ENCODE measurements at places on chromosomes 2 and 18.

DNA sequence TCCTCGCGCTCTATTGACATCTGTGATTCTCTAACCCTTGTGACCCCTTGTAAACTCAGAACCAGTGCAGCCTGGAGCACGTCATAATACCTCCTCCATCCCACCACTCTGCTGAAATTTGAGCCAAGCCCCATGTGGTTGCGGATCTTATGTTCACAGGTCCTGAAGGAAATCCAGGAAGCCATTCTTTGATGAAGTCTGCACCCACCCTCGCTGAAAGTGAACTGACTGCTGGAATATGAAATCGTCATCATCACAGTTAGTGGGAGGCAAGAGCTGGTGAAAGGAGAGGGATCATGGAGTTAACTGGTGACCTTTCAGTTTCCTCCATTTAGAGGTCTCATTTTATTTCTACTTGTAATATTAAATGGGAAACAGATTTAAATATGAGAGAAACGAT is 21.6 kb downstream of the ZEB2 start:
- DNase-seq, result no peak

- DNase-seq, result no peak
Observed at GRCh38 chr2:132943829-132944228, 273.8 kb upstream of the LYPD1 start.

DNA sequence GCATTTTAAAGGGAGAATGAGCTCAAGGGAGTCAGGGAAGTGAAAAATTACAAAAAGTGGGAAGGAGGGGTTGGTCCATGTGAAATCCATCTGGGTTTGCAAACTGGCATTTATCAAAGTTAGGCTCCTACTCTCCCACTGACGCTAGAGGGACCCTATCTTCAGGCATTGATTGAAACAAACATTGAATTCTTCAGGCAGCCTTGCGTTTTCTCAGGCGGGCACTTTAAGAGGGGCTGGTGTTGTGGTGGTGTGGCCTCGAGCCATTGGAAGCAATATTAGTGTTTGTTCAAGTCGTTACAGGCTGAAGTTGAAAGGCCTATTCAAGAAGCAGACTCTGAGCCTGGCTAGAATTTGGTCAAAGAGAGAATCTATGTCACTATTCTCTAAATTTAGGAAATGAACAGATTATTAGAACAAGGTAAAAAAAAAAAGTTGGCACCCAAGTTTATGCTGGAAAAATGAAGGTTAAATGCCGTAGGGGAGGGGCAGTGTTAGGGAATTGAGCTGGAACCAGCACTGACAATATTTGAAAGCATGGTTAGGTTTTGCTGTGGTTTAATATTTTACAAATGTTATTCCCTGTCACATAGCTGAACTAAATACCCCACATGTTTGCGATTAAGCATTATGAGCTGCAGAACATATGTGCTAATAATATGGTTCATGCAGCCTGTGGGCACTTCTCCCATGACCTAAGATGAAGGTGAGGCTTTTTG is 36.8 kb downstream of the STON1 start:
- DNase-seq, result peak; percentile 92

GRCh38 chr2:17441055-17441771 is 77.0 kb downstream of the RAD51AP2 start:
- DNase-seq, result no peak

- DNase-seq, result no peak
Observed at GRCh38 chr2:31397094-31397493, 17.4 kb downstream of the XDH start.

GRCh38 chr18:41060967-41061366 is 894.1 kb upstream of the PIK3C3 start:
- DNase-seq, result no peak

- DNase-seq, result no peak
Observed at GRCh38 chr2:144358374-144358964, 161.4 kb downstream of the ZEB2 start.

DNA sequence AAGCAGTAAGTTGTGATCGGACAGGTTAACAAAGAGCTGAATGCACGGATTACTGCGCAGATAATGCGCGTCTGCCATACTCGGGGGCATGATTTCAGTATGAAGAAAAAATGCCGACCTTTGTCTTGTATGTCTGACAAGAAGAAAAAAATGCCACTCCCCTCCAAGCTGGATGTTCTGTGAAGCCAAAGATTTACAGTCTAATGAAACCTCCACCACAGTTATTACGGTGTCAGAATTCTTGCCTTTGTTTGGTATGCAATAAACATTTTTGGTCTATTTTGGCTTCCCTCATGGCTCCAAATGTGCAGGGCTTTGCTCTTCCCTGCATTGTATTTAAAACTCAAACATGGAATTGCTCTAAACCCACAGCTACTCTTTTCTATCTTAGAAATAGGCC is 72.2 kb upstream of the THUMPD2 start:
- DNase-seq, result no peak

DNA sequence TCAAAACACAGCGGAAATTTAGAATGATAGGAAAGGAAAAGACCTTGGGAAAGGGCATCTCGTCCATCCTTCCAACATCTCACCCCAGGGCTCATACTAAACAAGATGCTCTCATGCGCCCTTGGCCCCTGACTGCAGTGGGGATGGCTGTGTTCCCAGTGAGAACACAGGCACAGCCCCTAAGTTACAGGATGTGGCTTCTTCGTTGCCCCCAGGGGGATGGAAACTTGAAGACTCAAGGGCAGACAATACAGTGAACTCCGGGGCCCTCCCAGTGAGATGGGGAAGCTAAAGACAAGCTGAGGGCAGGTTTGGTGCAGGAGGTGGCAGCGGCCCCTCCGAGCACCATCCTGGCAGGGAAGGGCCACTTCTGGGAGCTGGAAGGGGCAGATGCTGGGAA is 139.7 kb downstream of the INO80D start:
- DNase-seq, result no peak

DNA sequence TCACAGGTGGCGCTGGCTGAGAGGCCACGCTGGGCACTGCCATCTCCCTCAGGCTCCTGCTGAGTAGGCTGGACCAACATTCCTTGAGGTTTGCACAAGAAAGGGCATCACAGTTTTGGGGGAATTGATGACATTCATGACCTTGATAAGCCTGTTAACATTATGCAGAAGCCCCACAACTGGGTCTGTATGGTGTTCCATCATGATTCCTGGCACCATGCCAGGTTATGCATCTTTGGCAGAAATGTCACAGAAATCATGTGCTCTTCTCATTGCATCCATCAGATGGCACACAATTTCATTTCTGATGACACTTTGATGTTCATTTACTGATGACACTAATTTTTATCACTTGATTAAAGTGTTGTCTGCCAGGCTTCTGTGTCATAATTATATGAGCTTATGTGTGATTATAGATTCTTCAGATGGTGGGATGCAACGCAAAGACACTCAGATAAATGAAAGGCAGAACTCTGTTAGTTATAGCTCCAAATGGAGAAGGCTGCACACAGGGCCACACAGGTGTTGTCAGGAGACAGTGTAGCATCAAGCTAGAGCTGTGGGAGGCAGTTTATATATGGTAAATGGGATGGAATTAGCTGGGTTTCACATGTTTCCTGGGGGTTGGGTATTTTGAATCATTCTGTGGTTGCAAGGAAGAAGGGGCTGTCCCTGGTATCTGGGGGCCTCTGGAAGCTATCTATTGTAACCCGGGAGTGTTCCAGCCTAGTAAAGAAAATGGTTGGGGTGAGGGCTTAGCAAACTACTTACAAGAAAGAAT is 191.3 kb downstream of the SLC39A10 start:
- DNase-seq, result no peak

GRCh38 chr2:23624378-23624777 is 239.4 kb downstream of the KLHL29 start:
- peak; percentile 50 for DNase-seq

GRCh38 chr2:10171006-10171800 is 48.7 kb downstream of the RRM2 start:
- DNase-seq, result no peak

DNA sequence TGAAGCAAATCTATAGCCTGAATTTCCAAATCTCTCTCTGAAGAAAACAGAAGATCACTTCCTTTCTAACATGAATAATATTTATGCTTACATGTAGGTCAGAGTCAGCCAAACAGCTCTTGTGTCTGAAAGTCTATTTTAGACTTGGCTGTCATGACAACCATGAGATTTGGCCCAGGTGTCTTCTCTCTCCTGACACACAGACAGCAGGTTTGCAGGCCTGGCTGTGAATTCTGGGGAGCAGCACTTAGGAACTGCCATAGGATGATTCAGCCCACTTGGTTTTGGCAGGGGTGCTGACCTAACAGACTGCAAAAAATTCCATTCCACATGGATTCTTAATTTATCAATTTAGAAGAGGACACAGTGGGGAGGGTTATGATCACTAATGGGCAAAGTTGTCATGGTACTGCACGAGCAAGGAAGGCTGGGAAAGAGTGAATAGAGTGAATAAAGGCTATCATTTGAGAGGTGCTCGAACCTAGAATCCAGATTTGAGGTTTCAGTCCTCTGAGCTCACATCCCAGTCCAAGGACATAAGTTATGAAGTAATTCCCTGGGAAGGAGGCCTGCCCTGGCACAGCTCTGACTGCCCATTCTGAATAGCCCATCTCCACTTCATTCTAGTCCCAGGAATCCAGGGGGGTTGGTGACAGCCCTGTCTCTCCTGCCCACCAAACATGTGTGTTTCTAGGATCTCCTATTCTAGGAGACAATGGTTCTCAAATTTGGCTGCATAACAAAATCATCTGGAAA is 453.9 kb upstream of the TRIB2 start:
- DNase-seq, result no peak

DNA sequence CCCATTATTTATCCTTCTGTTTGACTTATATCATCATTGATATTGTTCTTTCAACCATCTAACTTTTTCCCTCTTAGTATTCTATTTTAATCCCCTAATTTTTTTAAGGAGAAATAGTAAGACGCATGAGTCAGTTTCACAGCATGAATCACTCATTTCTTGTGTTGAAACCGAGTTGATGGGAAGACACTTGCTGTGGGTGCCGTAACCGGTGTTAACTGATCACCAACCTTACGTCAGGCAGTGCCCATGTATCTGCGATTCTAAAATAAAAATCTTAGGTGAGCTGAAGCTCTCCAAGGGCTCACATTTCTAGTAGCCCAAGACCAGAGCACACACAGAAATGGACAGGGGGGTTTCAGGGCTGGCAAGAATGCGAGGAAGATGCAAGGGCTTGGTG is 348.1 kb downstream of the GALR1 start:
- DNase-seq, result no peak

- DNase-seq, result no peak
Observed at GRCh38 chr2:232789082-232789481, 12.7 kb upstream of the KCNJ13 start.

GRCh38 chr2:153074207-153074606 is 355.8 kb downstream of the ARL6IP6 start:
- DNase-seq, result no peak

- no peak for DNase-seq
Observed at GRCh38 chr18:72675394-72675793, 131.3 kb upstream of the CBLN2 start.

GRCh38 chr2:10513201-10513600 is 65.1 kb upstream of the ODC1 start:
- no peak for DNase-seq

GRCh38 chr2:110843496-110843895 is 111.1 kb downstream of the ACOXL start:
- DNase-seq, result no peak

GRCh38 chr2:158217593-158217992 is 115.9 kb downstream of the UPP2 start:
- no peak for DNase-seq

DNA sequence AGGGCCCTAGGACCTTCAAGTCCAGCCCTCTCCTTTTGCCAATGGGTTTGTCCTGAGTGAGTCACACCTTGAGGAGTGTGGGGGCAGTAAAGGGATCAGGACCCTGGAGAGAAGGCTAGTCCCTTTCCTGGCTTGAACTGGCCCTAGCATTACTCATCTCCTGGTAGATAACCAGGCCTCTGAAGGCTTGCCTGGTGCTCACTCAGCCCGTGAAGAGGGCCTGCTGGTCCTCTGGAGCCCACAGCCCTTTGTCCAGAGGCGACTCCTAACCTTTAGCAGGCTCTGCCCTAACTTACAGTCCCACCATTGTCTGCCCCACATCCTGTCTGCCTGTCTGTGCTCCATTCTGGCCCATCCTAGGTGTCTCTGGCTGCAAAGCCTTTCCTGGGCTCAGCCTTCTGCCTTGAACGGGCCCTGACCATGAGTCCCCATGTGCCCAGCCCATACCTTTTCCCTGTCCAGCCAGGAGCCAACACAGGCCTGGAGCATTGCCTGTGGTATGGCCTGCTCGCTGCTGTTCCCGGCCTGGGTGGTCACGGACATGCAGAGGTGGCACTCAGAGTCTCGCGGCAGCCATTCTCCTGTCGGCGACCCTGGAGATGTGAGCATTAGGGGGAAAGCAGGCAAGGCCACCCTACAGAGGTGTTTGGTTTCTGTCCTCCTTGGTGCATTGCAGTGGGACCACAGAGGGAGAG is 5.0 kb downstream of the SFTPB start:
- DNase-seq, result peak; percentile 36

GRCh38 chr2:27209621-27210401 is 2.0 kb upstream of the ATRAID start:
- peak; percentile 34 for DNase-seq

- no peak for DNase-seq
Observed at GRCh38 chr2:105409717-105410116, 10.9 kb upstream of the FHL2 start.

GRCh38 chr2:164457271-164457670 is 164.0 kb downstream of the GRB14 start:
- no peak for DNase-seq

- DNase-seq, result no peak
Observed at GRCh38 chr2:238729261-238729935, 118.5 kb upstream of the TWIST2 start.

DNA sequence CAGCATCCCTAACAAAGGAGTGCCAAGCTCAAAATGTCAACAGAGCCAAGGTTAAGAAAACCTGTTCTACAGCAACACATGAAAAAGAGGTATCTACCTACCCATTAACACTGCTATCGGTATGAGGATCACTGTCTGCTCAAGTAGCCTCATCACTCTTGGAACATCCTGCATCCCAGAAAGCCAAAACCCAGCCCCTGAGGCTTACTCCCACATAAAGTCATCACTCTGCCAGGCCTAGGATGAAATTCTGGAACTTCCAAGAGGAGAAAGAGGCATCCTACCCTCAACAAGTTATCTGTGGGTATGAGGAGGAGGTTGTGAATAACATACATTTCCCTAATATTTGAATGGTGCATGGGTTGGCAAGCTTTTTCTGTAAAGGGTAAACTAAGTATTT is 25.5 kb downstream of the CDH2 start:
- no peak for DNase-seq

DNA sequence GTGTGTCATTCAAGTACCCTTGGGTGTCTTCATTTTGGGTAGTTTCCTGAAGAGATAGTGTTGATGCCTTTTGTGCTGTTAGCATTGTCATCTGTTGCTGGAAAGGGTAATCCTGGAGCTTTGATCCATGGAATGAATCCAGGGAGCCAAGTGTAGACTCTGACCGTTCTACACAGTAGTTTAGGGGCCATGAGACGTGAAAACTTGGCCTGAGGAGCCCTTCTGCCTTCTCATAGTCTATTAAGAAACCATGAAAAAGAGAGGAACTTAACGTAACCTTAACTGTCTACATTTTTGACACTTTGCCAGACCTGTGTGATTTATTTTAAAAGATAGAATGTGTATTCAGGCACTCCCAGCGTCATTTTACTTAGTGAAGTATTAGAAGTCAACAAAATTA is 194.0 kb downstream of the BABAM2 start:
- no peak for DNase-seq

Data from SK-MEL-5 (cell line).